ENCODE measurements at places on chromosomes 7 and 10.

DNA sequence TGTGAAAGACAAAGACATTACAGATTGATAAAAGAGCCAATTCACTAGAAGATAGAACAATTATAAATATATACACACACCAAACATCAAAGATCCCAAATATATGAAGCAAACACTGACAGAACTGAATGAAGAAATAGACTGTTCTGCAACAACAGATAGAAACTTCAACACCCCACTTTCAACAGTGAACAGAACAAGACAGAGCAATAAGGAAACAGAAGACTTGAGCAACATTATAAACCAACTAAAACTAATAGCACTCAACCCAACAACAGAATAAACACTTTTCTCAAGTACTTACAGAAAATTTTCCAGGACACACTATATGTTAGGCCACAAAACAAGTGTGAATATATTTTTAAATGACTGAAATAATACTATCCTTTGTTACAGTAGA lies 10.9 kb downstream of the CDCA7L start:
- no peak for DNase-seq
- no peaks in the 10 kb centered on the region for H3K27me3 ChIP-seq
- H3K27ac ChIP-seq, result no peak overlapping the region
- no peak overlapping the region for H3K4me3 ChIP-seq

DNA sequence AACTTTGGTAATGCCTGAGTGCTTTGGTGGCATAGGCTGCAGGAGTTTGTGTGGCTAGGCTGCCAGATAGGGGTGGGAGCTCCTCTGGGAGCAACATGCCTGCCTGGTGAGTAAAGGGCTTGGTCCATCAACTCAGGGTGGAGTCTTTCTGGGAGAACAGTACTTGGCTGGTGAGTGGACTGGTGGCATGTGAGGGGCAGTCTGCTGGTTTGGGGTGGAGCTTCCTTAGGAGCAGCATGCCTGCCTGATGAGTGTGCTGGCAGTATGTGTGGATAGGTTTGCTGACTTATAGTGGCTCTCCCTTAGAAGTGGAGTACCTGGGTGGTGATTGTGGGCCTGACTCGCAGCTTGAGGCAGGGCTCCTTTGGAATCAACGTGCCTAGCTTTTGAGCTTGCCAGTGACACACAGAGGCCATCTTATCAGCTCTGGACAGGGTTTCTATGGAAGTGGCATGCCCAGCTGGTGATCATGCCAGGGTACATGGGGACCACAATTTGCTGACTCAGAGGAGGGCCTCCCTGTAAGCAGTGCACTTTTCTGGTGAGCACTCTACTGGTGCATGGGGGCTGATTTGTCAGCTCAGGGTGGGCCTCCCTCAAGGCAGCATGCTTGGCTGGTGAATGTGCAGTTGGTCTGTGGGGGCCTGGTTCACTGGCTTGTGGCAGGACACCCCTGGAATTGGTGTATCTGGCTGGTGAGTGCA lies 35.0 kb upstream of the SRI start:
- H3K36me3 ChIP-seq, result no peaks in the 10 kb centered on the region
- DNase-seq, result no peak
- H3K27me3 ChIP-seq, result peaks cover 8% of the 10 kb centered on the region
- H3K4me3 ChIP-seq, result no peak overlapping the region

DNA sequence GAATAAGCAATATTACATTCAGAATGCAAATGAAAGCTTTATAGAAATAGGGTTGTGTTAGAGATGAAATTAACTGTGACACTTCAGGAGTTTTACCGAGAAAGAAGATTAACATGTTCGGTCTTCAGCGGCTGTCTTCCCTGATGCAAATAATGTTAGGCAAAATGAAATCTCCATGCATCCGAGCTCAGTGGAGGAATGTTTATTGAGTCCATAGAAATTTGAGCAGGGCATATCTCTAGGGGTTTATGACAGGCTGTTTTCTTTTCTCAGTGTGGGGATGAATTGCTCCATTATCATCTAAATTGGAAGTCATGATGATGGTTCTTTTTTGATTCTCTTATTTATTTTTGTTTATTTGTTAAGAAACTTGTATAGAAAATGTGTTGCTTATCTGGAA lies 31.7 kb downstream of the DYNC1I1 start:
- no peaks in the 10 kb centered on the region for H3K27me3 ChIP-seq
- no peaks in the 10 kb centered on the region for H3K36me3 ChIP-seq
- H3K27ac ChIP-seq, result no peak overlapping the region
- no peak for DNase-seq
- no peak overlapping the region for H3K4me3 ChIP-seq

- H3K27ac ChIP-seq, result no peak overlapping the region
- H3K36me3 ChIP-seq, result no peaks in the 10 kb centered on the region
- H3K27me3 ChIP-seq, result no peaks in the 10 kb centered on the region
- H3K4me3 ChIP-seq, result no peak overlapping the region
- no peak for DNase-seq
Measured at GRCh38 chr7:146725520-146725919, 608.9 kb downstream of the CNTNAP2 start.

- no peak overlapping the region for H3K27ac ChIP-seq
- H3K27me3 ChIP-seq, result peaks cover 19% of the 10 kb centered on the region
- H3K4me1 ChIP-seq, result peaks cover 14% of the 10 kb centered on the region
- no peaks in the 10 kb centered on the region for H3K36me3 ChIP-seq
Measured at GRCh38 chr7:8384901-8385300, 48.5 kb upstream of the NXPH1 start.

DNA sequence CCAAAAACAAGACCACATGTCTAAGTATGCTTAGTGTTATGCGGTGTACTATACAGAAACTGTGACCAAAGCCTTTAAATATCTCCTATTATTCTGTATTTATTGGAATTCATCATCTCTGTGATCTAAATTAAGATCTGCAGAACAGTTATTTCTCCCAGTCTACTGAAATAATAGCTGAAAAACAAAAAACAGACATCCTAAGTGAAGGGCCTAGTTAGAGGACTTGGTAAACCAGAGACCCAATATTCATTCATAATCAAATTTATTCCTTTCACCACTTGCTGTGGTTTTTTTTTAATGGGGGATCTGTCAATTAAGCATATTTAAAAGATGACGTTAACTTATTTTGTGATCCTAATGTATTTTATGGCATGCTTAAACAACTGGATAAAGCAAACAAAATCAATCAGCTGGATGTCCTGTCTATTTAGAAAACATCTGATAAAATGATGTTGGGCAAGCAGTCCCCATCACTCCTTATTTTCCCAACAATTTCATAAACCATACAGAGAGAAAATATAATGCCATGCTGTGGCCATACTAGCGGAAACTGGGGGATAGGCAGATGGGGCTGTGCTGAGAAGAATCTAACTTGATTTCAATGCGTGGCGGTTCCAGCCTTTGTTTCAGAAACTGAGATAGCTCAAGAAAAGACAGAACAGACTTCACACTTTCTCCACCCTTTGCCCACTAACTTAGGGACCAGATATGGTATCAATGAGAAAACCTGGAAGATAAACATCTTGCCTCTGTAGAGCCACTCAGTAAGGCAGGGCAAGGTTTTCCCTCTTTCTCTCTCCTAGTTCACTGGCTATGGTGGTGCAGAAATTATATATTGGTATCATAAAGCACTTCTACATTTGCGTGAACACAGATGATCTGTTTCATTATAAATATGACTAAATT lies 32.9 kb downstream of the ICA1 start:
- peaks cover 25% of the 10 kb centered on the region for H3K27me3 ChIP-seq
- no peak for DNase-seq
- H3K4me3 ChIP-seq, result no peak overlapping the region

GRCh38 chr10:124182088-124182541 lies 88.7 kb upstream of the CHST15 start:
- H3K27ac ChIP-seq, result no peak overlapping the region
- H3K36me3 ChIP-seq, result no peaks in the 10 kb centered on the region
- H3K4me3 ChIP-seq, result no peak overlapping the region
- H3K27me3 ChIP-seq, result peaks cover 2% of the 10 kb centered on the region
- H3K4me1 ChIP-seq, result peaks cover 10% of the 10 kb centered on the region

GRCh38 chr10:43734716-43735115 lies 86.0 kb upstream of the ZNF32 start:
- no peak for DNase-seq
- H3K27me3 ChIP-seq, result peaks cover 20% of the 10 kb centered on the region
- no peaks in the 10 kb centered on the region for H3K36me3 ChIP-seq
- no peak overlapping the region for H3K4me3 ChIP-seq

DNA sequence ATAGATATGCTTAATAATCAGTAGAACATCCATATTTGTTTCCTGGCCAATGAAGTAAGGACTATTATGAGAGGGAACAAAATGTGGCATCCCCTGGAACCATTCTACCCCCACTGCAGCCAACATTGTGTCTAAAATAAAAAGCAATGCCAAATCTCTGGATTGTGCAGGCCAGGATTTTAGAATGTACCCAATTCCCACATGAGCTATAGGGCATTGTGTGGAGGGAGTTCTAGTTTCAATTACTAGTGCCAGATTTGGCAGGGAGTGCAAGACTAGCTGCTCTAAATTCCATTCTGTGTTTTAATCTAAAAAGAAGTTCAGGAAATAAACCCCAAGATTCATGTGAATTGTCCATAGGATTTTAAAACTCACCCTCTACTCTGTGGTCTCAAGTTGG lies 112.3 kb downstream of the HGF start:
- H3K27me3 ChIP-seq, result no peaks in the 10 kb centered on the region
- no peak overlapping the region for H3K4me3 ChIP-seq
- no peaks in the 10 kb centered on the region for H3K36me3 ChIP-seq
- no peak overlapping the region for H3K27ac ChIP-seq
- DNase-seq, result no peak
- H3K4me1 ChIP-seq, result no peaks in the 10 kb centered on the region

- no peak overlapping the region for H3K4me3 ChIP-seq
- H3K27ac ChIP-seq, result no peak overlapping the region
- DNase-seq, result no peak
- H3K4me1 ChIP-seq, result no peaks in the 10 kb centered on the region
- no peaks in the 10 kb centered on the region for H3K36me3 ChIP-seq
Measured at GRCh38 chr10:59513558-59513957, 151.2 kb upstream of the FAM13C start.

- H3K4me1 ChIP-seq, result peaks cover 43% of the 10 kb centered on the region
- peaks cover 24% of the 10 kb centered on the region for H3K36me3 ChIP-seq
- peak overlapping the region; percentile 60 for H3K4me3 ChIP-seq
- H3K27ac ChIP-seq, result peak overlapping the region; percentile 79
Measured at GRCh38 chr7:100208911-100209408, 10.8 kb upstream of the PVRIG start.

DNA sequence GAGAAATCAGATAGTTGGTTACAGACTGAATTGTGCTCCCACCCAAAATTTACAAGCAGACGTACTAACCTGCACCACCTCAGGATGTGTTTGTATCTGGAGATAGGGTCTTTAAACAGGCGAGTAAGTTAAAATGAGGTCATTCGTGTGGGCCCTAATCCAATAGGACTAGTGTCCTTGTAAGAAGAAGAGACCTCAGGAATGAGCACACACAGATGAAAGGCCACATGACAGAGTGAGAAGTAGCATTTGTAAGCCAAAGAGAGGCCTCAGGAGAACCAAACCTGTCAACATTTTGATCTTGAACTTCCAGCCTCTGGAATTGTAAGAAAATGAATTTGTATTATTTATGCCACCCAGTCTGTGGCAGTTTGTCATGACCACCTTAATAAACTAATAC lies 149.5 kb upstream of the VWC2 start:
- H3K27me3 ChIP-seq, result no peaks in the 10 kb centered on the region
- no peaks in the 10 kb centered on the region for H3K36me3 ChIP-seq
- no peak for DNase-seq
- H3K4me3 ChIP-seq, result no peak overlapping the region

GRCh38 chr7:123865517-123866117 lies 20.6 kb downstream of the HYAL4 start:
- no peak overlapping the region for H3K4me3 ChIP-seq
- H3K27ac ChIP-seq, result no peak overlapping the region
- no peaks in the 10 kb centered on the region for H3K36me3 ChIP-seq
- H3K27me3 ChIP-seq, result peaks cover 4% of the 10 kb centered on the region
- DNase-seq, result no peak
- no peaks in the 10 kb centered on the region for H3K4me1 ChIP-seq

- peaks cover 4% of the 10 kb centered on the region for H3K27me3 ChIP-seq
- H3K4me1 ChIP-seq, result peaks cover 24% of the 10 kb centered on the region
- H3K4me3 ChIP-seq, result no peak overlapping the region
- no peak overlapping the region for H3K27ac ChIP-seq
Measured at GRCh38 chr7:142696456-142697179, 52.7 kb upstream of the PRSS1 start.

- H3K27me3 ChIP-seq, result peaks cover 3% of the 10 kb centered on the region
- no peaks in the 10 kb centered on the region for H3K36me3 ChIP-seq
- H3K4me1 ChIP-seq, result no peaks in the 10 kb centered on the region
- no peak overlapping the region for H3K4me3 ChIP-seq
- H3K27ac ChIP-seq, result no peak overlapping the region
Measured at GRCh38 chr10:93096901-93097300, 23.2 kb downstream of the CYP26A1 start.

DNA sequence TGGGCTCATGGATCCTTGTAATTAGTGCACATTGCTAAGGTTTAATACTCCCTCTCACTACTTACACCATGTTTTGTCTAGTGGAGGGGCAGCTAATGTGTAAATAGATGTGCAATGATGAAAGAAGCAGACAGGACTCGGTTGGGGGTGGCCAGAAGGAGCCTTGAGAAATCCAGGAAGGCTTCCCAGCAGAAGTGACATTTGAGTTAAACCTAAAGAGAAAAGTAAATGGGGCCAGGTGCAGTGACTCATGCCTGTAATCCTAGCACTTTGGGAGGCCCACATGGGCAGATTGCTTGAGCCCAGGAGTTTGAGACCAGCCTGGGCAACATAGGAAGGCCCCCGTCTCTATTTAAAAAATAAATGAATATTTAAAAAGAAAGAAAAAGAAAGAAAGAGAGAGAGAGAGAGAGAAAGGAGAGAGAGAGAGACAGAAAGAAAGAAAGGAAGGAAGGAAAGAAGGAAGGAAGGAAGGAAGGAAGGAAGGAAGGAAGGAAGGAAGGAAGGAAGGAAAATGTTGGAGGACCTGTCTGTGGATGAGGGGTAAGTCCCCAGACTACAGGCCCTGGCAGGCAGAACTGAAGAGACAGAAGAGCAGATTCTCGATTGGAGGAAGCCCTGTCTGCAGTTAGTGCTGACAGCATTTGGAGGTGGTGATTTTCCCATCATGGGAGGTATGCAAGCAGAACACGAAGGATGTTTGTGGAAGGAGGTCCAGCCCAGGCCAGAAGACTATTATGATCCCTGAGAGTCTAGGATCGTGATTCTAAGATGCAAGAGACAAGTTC lies 3.6 kb downstream of the ELN start:
- H3K27ac ChIP-seq, result no peak overlapping the region
- no peak for DNase-seq
- no peak overlapping the region for H3K4me3 ChIP-seq
- H3K36me3 ChIP-seq, result no peaks in the 10 kb centered on the region

GRCh38 chr10:22580711-22581110 lies 133.7 kb downstream of the PIP4K2A start:
- H3K4me3 ChIP-seq, result no peak overlapping the region
- H3K36me3 ChIP-seq, result peaks cover 64% of the 10 kb centered on the region

GRCh38 chr7:149733924-149734790 lies 39.2 kb downstream of the ZNF467 start:
- DNase-seq, result no peak
- no peak overlapping the region for H3K27ac ChIP-seq
- H3K4me3 ChIP-seq, result no peak overlapping the region
- no peaks in the 10 kb centered on the region for H3K4me1 ChIP-seq
- H3K27me3 ChIP-seq, result peaks cover 11% of the 10 kb centered on the region
- no peaks in the 10 kb centered on the region for H3K36me3 ChIP-seq
